Activated CD4-positive, alpha-beta memory T cell treated with anti-CD3 and anti-CD28 coated beads for 36 hours (primary cell): ENCODE measurements at places on chromosomes 6 and 20. TPM values are rescaled to one million over a fixed set of nuclear protein-coding genes. Genes with fewer than 3 reads are reported as not detected.

KIF13A gene
- total RNA-seq, result 0.07 TPM

MAN1A1 gene
- total RNA-seq, result 21.8 TPM

FGD2 gene
- total RNA-seq, result 0.52 TPM

C20orf202 gene
- not detected for total RNA-seq

FLRT3 gene
- not detected for total RNA-seq

OSTM1 gene
- total RNA-seq, result 14.0 TPM

ELOVL4 gene
- total RNA-seq, result 1.6 TPM

GDAP1L1 gene
- not detected for total RNA-seq

DNA sequence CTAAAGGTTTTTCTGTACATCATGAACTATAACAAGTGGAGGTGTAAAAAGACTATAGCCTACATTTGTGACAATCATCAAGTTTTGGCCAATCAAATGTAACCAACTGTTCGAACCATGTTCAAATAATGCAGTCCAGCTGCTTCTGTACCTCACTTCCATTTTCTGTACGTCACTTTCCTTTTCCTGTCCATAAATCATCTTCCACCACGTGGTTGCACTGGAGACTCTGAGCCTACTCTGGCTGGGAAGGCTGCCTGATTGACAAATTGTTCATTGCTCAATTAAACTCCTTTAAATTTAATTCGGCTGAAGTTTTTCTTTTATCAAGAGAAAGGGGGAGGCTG lies 270.4 kb upstream of the JARID2 start:
- H3K36me3 ChIP-seq, result no peaks in the 10 kb centered on the region
- peaks cover 4% of the 10 kb centered on the region for H3K4me1 ChIP-seq
- no peak for DNase-seq
- no peak overlapping the region for H3K4me3 ChIP-seq

- no peak overlapping the region for H3K4me3 ChIP-seq
- no peak for DNase-seq
- H3K36me3 ChIP-seq, result no peaks in the 10 kb centered on the region
- no peak overlapping the region for H3K27ac ChIP-seq
Measured at GRCh38 chr6:24549674-24550353, 55.0 kb downstream of the ALDH5A1 start.

DNA sequence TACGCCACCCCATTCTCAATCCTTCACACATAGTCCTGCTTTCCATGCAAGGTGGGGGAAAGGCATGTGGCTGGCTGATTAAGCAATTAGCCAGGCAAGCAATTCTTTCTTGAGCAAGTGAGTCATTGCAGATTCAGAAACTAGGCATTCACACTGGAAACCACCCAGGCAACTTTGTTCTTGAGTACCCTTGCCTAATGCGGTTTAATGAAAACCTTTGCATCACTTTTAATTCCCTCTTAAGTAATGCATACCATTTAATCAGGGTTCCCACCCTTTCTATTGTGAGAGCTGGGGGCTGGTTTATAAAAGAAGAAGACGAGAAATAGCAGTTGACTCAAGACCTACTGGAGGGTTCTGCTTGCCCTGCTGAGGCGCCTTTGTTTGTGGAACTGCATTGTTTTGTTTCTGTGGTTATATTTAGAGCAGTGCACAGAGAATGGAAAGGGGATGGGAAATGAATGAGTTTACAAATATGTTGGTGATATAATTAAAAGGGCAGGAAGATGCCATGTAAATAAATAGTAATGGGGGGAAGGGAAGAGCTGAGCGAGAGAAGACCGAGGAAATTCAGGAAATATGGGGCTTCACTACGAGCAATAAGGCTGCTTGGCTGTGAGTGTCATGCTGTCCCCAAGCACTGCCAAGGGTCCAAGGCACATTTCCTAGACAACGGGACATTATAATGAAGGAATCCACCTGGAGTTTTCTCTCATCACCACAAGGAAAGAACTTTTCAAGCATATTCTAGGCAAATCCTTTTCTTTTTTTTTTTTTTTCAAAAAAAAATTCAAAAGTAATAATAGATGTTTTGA lies 48.8 kb upstream of the TSHZ2 start:
- H3K4me3 ChIP-seq, result no peak overlapping the region
- no peak overlapping the region for H3K27ac ChIP-seq
- H3K36me3 ChIP-seq, result no peaks in the 10 kb centered on the region
- H3K4me1 ChIP-seq, result peaks cover 5% of the 10 kb centered on the region
- DNase-seq, result no peak

GRCh38 chr6:89035252-89036101 lies 45.1 kb upstream of the PNRC1 start:
- H3K27me3 ChIP-seq, result no peaks in the 10 kb centered on the region
- no peaks in the 10 kb centered on the region for H3K4me1 ChIP-seq
- no peak for DNase-seq

- DNase-seq, result no peak
- H3K4me3 ChIP-seq, result peak overlapping the region; percentile 2
Measured at GRCh38 chr6:110881546-110882273, 7.1 kb downstream of the AMD1 start.

DNA sequence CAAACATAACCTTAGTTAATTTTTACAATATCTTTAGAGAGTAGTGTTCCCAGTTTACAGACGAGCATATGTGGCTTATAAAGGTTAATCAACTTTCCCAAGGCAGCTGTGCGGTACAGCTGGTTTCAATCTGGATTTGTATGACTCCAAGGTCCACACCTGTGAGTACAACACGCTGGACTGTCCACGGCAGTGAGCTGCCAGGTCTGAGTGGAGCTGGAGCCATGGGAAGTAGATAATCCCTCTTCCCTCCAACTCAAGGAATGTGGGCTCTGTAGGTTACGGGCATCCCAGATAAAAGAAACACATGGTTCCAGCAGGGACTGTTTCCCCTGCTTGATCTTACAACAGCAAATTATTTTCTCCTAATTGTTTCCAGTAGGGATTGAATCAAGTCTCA lies 102.2 kb downstream of the SOD2 start:
- no peak for DNase-seq
- no peaks in the 10 kb centered on the region for H3K36me3 ChIP-seq
- no peak overlapping the region for H3K27ac ChIP-seq
- no peaks in the 10 kb centered on the region for H3K27me3 ChIP-seq

DNA sequence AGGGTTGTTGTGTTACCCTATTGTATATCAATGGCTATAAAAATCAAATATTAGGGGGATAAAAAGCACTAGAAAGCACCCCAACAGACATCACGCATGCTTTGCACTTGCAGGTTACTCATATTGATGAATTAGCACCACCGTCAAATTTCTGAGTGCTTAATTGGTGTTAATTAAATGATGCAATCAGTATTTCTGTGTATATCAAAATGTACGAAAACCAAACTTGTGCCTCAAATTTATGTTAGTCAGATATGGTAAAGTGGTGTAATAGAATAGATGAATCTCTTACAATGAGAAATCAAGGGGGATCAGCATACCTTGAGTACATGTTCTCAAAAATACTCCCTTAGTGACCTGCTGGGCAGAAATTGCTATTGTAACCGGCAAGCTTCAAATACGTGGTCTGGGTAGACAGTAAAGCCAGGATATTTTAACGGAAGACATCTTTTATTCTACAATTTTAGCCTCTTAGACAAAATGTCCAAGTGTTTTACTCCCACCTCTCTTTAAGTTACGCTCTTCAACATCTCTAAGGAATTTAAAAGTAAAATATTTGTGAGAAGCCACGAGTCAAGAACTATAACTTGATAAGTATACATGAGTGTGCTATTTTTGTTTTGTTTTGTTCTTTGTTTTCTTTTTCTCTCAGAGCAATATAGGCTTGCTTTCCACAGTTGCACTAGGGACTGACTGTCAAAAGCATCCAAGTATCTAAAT lies 166.0 kb downstream of the QKI start:
- no peak overlapping the region for H3K27ac ChIP-seq
- H3K4me1 ChIP-seq, result no peaks in the 10 kb centered on the region
- no peak for DNase-seq
- no peak overlapping the region for H3K4me3 ChIP-seq
- no peaks in the 10 kb centered on the region for H3K36me3 ChIP-seq
- no peaks in the 10 kb centered on the region for H3K27me3 ChIP-seq

- H3K27me3 ChIP-seq, result peaks cover 4% of the 10 kb centered on the region
- no peaks in the 10 kb centered on the region for H3K4me1 ChIP-seq
- H3K27ac ChIP-seq, result no peak overlapping the region
- H3K4me3 ChIP-seq, result no peak overlapping the region
- H3K36me3 ChIP-seq, result no peaks in the 10 kb centered on the region
- no peak for DNase-seq
Measured at GRCh38 chr6:12383448-12383847, 93.3 kb downstream of the EDN1 start.

GRCh38 chr6:167661552-167662044 lies 165.1 kb upstream of the AFDN start:
- no peak for DNase-seq
- no peak overlapping the region for H3K4me3 ChIP-seq
- H3K36me3 ChIP-seq, result no peaks in the 10 kb centered on the region
- H3K4me1 ChIP-seq, result no peaks in the 10 kb centered on the region

- no peak for DNase-seq
- no peaks in the 10 kb centered on the region for H3K4me1 ChIP-seq
- H3K27me3 ChIP-seq, result no peaks in the 10 kb centered on the region
- no peaks in the 10 kb centered on the region for H3K36me3 ChIP-seq
- no peak overlapping the region for H3K4me3 ChIP-seq
- H3K27ac ChIP-seq, result no peak overlapping the region
Measured at GRCh38 chr6:67766057-67766456, 869.0 kb upstream of the ADGRB3 start.

DNA sequence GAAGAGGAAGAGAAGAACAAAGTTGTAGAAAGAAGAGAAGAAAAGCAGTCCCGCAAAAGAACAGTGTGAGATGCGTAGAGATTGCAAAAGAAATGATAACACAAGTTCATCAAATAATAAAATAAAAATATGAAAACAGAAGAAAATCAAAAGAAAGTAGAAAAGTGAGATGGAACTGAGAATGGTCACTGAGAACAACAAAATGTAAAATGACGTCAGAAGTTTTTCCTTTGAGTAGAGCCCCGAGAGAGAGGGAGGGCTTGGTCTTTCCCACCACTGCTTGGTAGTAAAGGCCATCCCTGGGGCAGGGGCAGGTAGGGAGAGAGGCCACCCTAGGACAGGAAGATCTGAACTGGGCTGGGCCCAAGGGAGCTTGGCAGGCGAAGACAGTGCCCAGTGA lies 533.7 kb downstream of the QKI start:
- peaks cover 2% of the 10 kb centered on the region for H3K4me1 ChIP-seq
- H3K36me3 ChIP-seq, result no peaks in the 10 kb centered on the region
- DNase-seq, result no peak
- peaks cover 12% of the 10 kb centered on the region for H3K27me3 ChIP-seq

- no peak overlapping the region for H3K4me3 ChIP-seq
- H3K27ac ChIP-seq, result no peak overlapping the region
- no peak for DNase-seq
- no peaks in the 10 kb centered on the region for H3K27me3 ChIP-seq
- H3K36me3 ChIP-seq, result no peaks in the 10 kb centered on the region
- no peaks in the 10 kb centered on the region for H3K4me1 ChIP-seq
Measured at GRCh38 chr6:161658211-161658610, 384.4 kb upstream of the AGPAT4 start.

GRCh38 chr6:36068012-36068392 lies 40.4 kb downstream of the MAPK14 start:
- peaks cover 48% of the 10 kb centered on the region for H3K4me1 ChIP-seq
- DNase-seq, result no peak
- H3K27me3 ChIP-seq, result no peaks in the 10 kb centered on the region
- H3K4me3 ChIP-seq, result no peak overlapping the region
- H3K27ac ChIP-seq, result no peak overlapping the region

DNA sequence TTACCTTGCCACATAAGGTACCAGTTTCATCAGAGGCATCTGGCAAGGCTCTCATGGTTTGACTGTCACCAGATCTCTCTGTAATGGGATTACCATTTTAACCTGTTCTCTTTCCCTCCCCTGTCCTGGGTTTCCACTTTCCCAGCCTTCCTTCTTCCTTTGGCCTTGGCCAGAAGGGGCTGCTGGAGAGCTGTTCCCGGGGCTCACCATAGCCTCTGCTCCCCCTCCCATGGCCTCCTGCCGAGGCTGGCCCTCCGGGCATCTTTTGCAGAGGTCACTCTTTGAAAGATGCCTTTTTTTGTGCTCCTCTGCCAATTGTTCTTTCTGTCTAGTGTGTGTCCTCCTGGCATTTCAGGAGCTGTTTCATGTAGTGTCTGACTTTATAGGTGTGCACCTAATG lies 100.7 kb upstream of the SCP2D1 start:
- DNase-seq, result no peak
- no peak overlapping the region for H3K27ac ChIP-seq
- H3K4me3 ChIP-seq, result no peak overlapping the region
- peaks cover 14% of the 10 kb centered on the region for H3K36me3 ChIP-seq
- H3K27me3 ChIP-seq, result no peaks in the 10 kb centered on the region
- H3K4me1 ChIP-seq, result peaks cover 7% of the 10 kb centered on the region

DNA sequence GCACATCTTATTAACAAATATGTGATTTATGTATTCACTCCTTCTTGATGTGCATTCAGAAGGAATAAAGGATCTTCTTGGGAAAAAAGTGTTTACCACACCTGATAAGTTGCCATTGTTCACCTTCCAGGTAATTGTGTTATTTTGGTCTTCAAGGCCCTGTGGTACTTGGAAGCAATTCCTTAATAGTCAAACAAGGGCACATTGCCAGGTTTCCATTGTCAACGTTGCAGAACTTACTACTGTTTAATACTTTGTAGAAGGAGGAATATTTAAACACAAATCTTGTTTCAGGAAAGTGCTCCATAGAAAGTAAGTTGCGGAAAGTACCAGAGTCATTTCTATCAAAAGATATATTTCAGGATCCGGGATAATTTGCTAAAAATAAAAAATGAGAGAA lies 129.5 kb upstream of the SGK1 start:
- peaks cover 15% of the 10 kb centered on the region for H3K4me1 ChIP-seq
- no peak overlapping the region for H3K27ac ChIP-seq
- H3K4me3 ChIP-seq, result no peak overlapping the region

DNA sequence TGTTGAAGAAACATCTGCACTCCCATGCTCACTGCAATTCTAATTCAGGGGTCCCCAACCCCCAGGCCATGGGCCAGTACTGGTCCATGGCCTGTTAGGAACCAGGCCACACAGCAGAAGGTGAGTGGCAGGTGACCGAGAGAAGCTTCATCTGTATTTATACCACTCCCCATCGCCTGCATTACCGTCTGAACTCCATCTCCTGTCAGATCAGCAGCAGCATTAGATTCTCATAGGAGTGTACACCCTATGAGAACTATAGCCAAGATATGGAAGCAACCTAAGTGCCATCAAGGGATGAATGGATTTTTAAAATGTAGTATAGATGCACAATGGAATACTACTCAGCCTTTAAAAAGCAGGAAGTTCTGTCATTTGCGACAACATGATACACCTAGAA lies 53.2 kb downstream of the MBOAT1 start:
- H3K4me1 ChIP-seq, result peaks cover 5% of the 10 kb centered on the region
- no peak overlapping the region for H3K27ac ChIP-seq
- DNase-seq, result no peak
- no peaks in the 10 kb centered on the region for H3K36me3 ChIP-seq
- no peak overlapping the region for H3K4me3 ChIP-seq
